ENCODE measurements at places on chromosomes 11 and 22.

GRCh38 chr22:39528080-39528661 lies 4.4 kb downstream of the RPS19BP1 start:
- no peak for DNase-seq

DNA sequence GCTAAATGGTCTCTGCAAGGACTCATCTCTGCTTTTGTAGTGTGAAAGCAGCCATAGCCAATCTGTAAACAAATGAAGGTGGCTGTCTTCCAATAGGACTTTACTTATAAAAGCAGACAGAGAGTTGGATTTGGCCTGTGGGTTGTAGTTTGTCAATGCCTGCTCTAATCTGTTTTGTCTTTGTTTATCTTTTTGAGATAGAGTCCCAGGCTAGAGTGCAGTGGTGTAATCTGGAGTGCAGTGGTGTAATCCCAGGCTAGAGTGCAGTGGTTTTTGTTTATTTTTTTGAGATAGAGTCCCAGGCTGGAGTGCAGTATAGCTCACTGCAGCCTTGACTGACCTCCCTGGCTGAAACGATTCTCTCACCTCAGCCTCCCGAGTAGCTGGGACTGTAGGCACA lies 8.6 kb downstream of the PPP6R3 start:
- no peak for DNase-seq

DNA sequence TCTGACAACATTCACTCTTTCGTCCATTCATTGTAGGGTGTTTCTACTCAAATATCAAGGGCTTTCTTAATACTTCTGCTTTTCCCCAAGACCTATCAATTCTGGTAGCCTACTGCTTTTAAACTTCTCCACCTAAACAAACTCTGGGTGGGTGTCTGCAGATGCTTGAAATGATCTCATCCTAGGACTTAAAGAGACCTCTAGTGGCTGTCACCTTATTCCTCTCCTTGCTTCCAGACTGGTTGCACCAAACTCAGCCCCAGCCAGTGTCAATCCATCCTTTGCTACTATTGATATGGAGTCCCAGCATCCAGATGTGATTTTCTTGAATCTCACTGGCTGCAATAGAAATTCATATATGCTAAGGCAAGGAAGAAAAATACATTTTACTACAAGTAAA lies 274.7 kb downstream of the NXPE2 start:
- DNase-seq, result no peak

DNA sequence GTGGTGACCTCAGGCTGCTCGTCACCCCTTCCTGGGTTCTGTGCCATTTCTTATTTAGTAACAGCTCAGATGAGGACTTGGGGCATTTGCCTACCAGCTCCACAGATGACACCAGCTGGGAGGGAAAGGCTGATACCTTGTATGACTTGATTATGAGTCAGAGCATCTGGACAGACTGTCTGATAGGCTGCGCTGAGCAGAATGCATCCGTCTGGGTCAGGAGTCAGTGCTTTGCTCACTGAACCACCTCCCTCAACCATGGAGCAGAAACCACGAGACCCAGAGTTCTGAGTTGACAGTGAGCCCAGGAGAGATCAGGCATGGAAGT lies 6.8 kb downstream of the ST14 start:
- no peak for DNase-seq

- DNase-seq, result no peak
Observed at GRCh38 chr11:128453444-128454336, 133.7 kb downstream of the ETS1 start.

- DNase-seq, result no peak
Observed at GRCh38 chr22:21762712-21763581, 27.4 kb upstream of the YPEL1 start.

GRCh38 chr11:44348114-44348513 lies 38.2 kb upstream of the ALX4 start:
- DNase-seq, result no peak

- DNase-seq, result no peak
Observed at GRCh38 chr11:115242982-115243381, 261.2 kb downstream of the CADM1 start.

GRCh38 chr11:107018219-107018901 lies at the start of gene GUCY1A2:
TSS of gene GUCY1A2 (minus strand) at chr11:107018476. CDS start at chr11:107018055, 421 bp downstream.
- peak; percentile 46 for DNase-seq

DNA sequence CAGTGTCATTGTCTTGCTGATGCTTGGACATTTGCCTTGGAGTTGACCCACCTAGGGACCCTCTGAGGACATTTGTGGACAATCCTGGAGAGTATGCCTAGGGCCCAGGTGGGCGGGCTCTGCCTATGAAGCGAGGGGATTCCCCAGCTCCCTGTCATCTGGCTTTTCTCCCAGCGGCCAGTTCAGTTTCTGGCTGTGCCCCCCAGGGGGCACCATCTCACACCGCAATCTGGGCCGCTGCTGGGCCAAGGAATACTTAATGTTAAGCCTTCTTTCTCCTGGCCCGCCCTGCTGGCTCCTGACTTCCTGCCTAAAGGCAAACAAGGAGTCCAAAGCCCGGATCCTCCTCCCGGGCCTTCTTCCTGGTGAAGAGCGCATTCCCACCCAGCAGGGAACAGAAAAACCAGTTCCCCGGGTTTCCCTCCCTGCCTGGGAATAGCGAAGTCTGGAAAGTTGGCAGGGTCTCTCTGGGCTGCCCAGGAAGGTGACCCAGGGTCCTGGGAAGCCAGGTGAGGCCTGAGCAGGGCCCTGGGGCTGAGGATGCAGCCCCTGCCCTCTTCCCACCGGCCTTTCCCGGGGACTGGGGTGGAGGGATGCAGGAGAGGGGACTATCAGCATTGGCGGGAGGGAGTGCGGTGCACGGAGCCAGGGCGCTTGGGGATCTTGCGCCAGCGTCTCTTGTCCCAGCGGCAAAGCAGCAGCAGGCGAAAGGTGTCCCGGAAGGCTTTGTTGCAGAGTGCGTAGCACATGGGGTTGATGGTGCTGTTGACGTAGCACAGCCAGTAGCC lies 11.9 kb downstream of the CHRM1 start:
- peak; percentile 91 for DNase-seq

DNA sequence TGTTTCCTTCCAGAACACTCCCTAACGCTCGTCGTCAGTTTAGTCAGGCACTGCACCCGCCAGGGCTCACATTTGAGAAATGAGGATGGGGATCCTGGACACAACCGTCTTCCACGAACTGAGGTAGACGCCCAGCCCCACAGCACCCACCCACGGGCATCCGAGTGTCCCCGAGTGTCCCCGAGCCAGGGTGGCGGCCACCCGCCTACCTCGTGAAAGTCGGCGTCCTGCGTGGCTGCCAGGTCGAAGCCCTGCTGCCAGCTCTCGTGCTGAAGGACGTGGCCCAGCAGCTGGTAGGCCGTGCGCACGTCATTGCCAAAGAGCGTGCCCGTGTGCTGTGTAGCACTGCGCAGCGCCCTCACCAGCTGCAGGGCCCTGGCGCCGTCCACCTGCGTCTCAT lies 53.6 kb downstream of the TRMU start:
- no peak for DNase-seq

DNA sequence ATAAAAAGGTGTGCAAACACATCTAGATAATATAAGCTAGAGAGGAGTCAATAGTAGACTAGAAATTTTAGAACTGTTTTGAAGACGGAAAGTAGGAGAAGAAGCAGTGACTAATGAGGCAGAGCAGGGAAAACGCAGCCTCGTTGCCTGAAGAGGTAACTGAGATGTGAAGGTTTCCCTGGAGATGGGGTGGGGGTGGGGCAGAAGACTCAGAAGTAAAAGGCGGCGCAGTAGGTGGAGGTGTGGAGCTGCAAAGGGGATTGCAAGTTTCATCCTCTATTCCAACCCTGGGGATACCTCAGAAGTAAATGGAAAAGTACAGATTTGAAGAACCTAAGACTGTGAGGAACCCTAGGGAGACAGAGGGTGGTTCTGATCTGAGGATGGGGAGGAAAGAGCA lies 109.5 kb downstream of the TMPRSS5 start:
- no peak for DNase-seq

GRCh38 chr22:44755956-44756361 lies 3.6 kb downstream of the ARHGAP8 start:
- no peak for DNase-seq

- DNase-seq, result no peak
Observed at GRCh38 chr11:131042041-131042390, 125.7 kb upstream of the SNX19 start.

DNA sequence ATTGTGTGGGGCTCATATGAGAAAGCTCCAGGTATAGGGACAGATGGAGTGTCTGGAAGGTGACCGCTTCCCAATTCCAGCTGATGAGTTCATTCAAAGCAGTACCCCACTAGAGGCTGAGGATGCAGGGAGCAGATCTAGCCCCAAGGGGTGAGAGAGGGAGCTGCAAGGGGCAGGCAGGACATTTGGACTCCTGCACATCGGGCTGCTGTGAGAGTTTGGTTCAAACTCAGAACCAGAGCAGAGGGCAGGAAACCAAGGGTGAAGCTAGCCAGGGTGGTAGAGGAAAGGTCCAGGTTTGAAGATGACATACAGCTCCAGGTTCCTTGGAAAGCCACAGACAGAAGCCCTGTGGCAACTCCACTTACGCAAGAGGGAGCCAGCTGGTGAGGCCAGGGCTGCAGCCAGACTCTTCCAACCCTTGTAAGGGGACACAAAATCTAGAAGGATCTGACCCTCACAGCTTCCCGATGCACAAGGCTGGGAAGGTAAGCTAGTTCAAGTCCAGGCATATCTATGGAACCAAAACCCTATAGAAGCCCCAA lies 1.9 kb downstream of the CSNK2A3 start:
- DNase-seq, result no peak

- DNase-seq, result no peak
Observed at GRCh38 chr11:134230339-134230738, 5.9 kb downstream of the VPS26B start.

- DNase-seq, result no peak
Observed at GRCh38 chr11:129425214-129425613, 49.6 kb downstream of the BARX2 start.

GRCh38 chr11:62015615-62016014 lies 48.2 kb upstream of the FTH1 start:
- DNase-seq, result no peak

GRCh38 chr11:129992161-129992944 lies 10.3 kb downstream of the PRDM10 start:
- peak; percentile 66 for DNase-seq

DNA sequence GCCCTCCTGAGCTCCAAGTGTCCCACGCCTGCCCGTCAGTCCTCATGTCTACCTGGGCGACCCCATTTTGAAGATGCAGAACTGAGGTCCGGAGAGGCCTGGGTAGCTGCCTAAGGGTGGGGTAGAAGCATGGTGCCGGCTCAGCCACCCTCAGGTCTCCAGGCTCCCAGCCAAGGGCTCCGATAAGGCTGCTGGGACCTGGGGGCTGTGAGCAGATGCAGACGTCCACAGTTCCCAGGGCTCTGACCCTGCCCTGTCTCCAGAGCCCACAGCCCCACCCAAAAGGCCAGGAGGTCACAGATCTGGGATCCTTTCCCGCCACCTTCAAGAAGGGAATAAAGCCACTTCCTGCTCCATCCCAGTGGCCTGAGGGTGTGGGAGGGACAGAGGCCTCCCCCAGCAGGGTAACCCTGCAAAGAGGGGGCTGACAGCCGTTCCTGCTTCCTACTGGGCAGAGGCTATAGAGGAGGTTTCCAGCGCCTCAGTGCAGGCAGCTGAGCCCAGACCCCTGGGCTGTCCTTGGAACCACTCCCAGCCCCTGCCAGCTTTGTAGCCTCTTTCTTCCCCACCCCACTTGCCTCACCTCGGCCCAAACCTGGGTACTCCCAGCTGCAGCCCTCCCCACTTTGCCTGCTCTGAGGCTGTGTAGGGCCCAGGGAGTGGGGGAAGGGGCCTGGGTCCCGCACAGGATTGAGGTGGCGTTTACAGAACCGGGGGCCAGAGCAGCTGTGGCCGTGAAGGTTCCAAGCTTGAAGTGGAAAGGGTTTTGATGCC lies 85.5 kb downstream of the CDKN1C start:
- DNase-seq, result peak; percentile 9

DNA sequence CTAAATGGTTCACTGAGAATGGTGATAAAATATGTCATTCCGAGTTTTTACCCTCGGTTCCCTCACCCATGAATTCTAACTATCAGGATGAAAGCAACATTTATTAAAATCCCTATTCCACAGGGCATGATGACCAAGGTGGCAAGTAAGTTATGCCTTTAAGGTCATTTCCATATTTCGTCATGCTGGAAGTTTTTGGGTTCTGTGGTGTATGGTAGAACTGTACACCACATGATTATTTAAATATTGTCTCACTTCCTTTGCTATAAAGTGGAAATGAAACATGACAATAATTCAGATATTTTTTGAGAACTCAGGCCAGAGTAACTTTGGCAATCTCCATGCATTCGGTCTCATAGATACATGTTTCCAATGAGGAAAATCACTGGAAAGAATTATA lies 68.5 kb upstream of the CARD18 start:
- no peak for DNase-seq

DNA sequence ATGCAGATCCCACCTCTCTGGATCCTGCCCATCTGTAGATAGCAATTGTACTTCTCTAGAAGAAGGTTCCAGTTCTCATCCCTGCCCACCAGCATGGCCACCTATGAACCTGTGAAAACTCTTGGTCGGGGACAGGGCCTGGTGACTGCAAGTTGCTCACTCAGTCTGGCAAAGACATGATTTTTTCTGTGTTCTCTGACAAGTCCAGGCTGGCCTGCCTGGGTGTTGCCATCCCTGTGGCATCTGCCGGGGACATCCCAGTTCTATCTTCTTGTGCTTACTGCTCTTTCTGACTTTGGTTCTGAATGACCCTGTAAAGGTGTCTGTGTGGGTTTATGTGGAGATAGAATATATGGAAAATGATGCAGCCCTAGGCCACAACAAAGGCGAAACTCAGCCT lies 545.8 kb downstream of the INSC start:
- no peak for DNase-seq

DNA sequence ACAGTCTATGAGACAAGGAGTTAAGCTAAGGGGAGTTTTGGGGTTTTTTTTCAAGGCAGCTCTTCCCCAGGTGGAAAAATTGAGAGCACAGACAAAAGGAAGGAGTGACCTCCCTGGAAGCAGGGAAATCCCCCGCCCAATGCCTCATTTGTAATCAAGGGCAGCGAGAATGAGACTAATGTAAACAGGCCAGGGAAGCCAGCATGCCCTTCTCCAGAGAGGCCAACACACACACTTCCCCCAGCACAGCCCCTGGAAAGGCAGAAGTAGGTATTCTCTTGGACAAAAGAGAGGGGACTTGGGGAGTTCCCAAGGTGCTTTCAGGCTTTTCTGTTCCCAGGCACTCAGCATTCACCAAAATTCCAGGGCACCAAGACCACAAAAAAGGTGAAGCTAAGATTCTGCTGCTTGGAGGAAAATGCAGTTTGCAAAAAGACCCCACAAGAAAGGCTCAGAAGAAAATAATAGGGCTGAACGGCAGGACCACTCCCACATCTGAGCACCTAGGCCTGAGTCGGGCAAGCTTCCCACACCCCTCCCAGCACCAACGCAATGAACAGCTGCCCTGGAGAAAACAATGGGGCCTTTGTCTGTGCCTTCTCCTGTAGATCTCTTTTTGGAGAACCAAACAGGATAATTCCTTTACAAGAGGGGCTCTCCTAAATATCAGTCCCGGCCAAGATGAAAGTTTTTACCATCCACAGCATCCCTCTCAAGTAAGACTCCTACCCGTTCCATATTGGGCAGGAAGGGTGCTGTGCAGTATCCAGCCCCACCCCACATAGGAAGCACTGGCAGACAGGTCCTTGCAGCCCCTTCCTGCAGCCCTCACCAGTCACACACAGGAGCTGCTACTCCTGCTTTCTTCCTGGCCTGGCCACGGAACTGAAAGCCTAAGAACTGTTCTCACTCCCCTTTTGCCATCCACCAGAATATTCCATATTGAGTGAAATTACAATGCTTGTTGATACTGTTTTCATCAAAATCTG lies 70.7 kb upstream of the AKIP1 start:
- no peak for DNase-seq

All from WTC11 (cell line).